ENCODE measurements at places on chromosomes 7 and 10.
A peak's percentile ranks its signal among the peaks of the same experiment; 100 is the strongest.

- peak; percentile 13 for DNase-seq
Measured at GRCh38 chr10:68406815-68407548, at the start of gene RUFY2. Gene RUFY2, minus strand, starts transcription at chr10:68407277. Its CDS starts 88 bp downstream, at chr10:68407189.

DNA sequence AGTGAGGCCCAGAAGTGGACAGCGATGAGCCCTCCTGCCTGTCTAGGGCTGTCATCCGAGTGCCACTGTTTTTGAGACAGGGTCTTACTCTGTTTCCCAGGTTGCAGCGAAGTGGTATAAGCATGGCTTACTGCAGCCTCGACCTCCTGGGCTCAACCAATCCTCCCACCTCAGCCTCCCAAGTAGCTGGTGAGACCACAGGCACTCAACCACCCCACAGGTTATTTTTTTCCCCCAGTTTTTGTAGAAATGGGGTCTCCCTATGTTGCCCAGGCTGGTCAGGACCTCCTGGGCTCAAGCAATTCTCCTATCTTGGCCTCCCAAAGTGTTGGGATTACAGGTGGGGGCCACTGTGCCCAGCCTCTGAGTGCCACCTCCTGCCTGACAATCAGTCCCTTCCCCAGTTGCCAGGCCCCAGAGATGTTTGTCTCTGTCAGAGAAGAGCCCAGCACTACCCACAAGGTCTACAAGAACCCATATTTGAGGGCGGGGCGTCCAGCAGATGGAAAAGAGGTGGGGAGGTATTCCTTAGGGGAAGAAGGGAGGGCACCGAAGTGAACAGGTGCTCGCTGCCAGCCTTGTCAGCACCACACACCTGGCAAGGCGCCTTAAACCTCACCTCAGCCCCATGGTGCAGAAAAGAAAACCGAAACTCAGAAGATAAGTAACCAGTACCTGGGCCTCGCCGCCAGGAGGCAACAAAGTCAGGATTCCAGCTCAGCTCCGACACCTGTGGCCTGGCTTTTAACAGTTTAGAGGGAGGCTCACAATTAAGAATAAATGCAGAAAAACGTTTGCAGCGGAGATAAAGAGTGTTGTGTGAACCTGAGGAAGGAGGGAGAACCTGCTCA lies 77.4 kb upstream of the ANLN start:
- DNase-seq, result no peak

DNA sequence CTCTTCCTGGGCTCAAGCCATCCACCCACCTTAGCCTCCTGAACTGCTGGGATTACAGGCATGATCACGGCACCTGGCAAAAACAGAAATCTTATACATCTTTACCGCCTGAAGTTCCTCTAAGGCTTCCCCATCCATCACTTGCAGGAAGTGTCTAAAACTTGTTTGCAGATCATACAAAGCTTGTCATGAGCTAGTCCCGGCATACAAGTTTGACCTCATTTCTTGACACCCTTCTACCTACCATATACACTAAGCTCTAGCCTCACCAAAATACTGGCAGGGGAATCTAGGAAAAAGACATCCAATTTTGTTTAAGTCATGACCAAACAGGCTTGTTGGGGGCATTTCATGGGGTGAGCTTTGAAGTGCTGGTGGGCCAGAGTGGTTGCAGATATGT lies 14.5 kb downstream of the DNMBP start:
- DNase-seq, result no peak

- DNase-seq, result no peak
Measured at GRCh38 chr10:63125459-63125858, 7.7 kb upstream of the NRBF2 start.

DNA sequence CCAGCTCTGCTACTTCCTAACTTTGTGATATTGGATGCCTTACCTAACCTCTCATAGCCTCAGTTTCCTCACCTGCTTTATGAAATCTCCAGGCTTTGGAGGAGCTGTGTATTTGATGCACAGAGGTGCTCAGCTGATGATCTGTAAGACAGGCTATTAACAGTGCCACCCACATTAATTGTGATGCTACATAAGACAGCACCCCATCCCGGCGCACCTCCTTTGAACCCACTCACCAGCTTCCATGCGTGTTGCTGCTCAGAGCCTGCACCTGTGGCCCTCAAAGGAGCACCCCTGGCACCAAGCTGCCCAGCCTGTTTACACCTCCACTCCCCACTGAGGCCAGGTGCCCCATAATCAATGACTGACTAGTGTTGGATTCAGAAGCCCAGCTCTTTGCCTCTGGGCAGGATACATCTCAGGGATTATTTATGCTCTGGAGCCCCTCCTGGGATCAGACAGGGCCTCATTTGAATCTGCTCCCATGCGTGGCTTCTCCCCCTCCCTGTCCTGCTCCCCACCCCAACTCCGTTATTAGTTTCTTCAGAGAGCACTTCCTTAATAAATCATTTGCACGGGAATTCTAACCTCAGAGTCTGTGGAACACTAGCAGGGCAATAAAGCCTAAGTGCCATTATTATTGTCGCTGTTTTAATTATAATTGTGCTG lies 87.7 kb downstream of the GFRA1 start:
- no peak for DNase-seq

- DNase-seq, result no peak
Measured at GRCh38 chr10:105274556-105275070, 633.5 kb downstream of the SORCS3 start.

- DNase-seq, result no peak
Measured at GRCh38 chr10:52446391-52446790, 132.3 kb downstream of the DKK1 start.

GRCh38 chr10:120511165-120511564 lies 54.1 kb downstream of the PLPP4 start:
- DNase-seq, result no peak

GRCh38 chr7:72430531-72430930 lies 18.4 kb upstream of the CALN1 start:
- no peak for DNase-seq

- DNase-seq, result no peak
Measured at GRCh38 chr10:70308121-70309060, 24.6 kb upstream of the NPFFR1 start.

DNA sequence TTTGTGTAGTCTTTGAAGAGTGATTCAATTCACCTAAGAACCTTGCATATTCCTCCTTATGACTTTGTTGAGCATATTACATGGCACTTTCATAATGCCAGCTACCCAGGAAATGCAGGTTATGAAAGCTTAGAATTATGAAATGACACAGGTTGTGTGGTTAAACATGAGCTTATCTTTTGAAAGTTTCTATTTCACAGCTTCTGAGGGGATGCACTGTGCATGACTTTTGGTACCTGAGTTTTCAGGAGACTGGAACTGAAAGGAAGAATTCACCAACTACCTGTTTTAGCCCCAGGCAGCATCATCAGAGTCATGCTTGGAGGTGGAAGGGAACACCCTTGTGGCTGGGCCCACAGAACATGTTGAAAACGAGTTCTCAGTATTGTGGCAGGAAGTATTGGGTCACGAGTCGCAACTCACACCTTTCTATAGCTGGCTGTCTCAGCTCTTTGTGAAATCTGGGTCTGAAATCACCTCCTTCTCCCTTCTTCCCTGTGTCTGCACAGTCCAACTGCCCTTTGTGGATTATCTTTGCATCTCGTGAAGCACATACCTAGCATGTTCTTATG lies 228.2 kb downstream of the PTEN start:
- no peak for DNase-seq

DNA sequence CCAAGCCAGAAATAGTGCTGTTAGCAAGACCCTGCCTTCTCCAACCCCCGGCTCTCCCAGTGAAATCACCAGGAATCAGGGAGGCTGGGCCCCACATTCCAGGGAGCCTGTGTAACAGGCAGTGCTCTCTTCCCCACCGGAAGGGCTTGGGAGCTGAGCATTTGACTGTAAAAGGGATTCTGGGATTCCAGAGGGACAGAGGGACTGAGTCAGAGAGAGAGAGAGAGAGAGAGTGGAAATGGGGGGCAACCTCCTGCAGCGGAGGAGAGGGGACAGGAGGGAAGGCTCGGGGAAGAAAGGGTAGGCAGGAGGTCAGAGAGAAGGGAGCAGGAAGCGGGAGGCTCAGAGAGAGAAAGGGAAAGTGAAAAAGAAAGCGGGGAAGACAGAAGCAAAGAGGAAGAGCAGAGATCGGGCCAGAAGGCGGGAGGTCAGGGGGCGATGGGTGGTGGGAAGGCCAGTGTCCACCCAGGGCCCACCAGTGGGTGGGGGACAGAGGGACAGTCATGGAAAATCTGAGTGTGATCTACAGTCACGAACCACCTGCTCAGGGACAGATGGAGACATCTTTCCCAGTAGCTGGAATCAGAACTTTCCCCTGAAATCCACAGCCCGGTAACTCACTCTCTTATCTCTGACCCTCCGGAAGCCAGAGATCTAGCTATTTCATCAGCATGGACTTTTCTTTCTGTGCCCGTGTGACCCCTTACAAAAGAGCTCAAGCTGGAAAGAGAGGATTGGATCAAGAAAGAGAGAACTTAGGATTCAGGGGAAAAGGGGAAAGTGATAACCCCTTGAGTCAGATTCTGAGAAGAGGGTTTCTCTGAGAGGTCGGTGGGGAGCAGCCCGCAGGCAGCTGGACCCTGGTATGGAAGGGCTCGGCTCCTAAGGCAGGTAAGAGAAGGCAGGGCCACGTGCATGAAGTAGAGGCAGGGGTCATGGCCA lies 4.6 kb upstream of the SERPINE1 start:
- DNase-seq, result peak; percentile 27

- DNase-seq, result no peak
Measured at GRCh38 chr10:114021717-114022680, 21.7 kb upstream of the ADRB1 start.

- no peak for DNase-seq
Measured at GRCh38 chr10:49837685-49838084, 75.6 kb upstream of the OGDHL start.

GRCh38 chr7:100413346-100413745 lies 15.2 kb downstream of the ZCWPW1 start:
- no peak for DNase-seq

GRCh38 chr7:153422291-153423209 lies 629.6 kb upstream of the DPP6 start:
- DNase-seq, result no peak

- no peak for DNase-seq
Measured at GRCh38 chr10:29430101-29430500, 141.2 kb downstream of the LYZL1 start.

GRCh38 chr7:149199234-149199995 lies 4.1 kb downstream of the ZNF282 start:
- no peak for DNase-seq

GRCh38 chr7:50621973-50622490 lies 56.8 kb upstream of the DDC start:
- no peak for DNase-seq

GRCh38 chr7:153507885-153508284 lies 544.3 kb upstream of the DPP6 start:
- no peak for DNase-seq

GRCh38 chr7:107865956-107866775 lies 24.8 kb upstream of the DLD start:
- DNase-seq, result no peak

DNA sequence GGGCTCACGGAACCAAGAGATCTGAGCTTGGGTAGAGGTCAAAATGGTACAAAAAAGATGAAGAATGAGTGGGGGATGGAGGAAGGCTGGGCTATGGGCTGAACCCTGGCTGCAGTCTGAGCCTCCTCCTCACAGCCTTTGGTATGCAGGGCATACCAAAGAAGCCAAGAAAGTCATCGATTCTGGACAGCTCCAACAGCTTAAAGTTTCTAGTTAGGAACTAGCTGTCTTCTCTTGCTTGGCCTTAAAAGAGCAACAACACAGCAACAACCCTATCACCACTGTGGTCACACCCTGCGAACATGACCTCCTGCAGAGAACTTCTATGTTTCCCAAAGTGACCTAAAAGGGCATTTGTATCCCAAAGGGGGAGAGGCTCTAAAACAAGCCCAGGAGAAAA lies 126.1 kb upstream of the EFCAB10 start:
- DNase-seq, result no peak

All from SHP77 (cell line).